Neuronal stem cell (in vitro differentiated cells): ENCODE measurements at places on chromosomes 5 and 9.
A peak's percentile ranks its signal among the peaks of the same experiment; 100 is the strongest.

DNA sequence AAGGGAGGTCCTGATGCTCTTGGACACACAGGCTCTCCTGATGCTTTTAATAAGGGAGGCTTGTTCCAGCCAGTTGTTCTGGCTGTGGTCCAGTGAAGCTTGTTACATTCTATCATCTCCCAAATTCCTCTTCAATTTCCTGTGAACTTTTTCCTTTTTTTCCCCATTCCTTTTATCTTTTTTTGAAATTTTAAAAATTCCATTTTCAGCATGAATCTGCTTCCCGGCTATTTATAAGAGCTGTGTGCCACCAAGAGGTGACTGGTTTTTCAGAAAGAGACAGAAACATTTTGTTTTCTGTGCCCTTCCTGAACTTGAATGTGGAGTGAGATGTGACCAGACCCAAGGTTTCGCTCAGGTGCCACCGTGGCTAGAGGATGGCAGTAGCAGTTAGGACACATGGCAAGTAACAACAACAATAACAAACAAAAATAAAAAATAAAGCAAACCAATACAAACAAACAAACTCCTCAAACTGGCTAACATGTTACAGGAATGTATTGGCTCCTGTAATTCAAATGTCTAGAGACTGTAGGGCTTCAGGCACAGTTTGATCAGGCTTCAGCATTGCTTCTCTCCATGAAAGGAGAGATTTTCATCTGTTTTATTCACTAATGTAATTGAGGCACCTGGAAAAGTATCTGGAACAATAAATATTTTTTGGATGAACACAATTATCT lies 121.1 kb downstream of the BOD1 start:
- no peak for DNase-seq

DNA sequence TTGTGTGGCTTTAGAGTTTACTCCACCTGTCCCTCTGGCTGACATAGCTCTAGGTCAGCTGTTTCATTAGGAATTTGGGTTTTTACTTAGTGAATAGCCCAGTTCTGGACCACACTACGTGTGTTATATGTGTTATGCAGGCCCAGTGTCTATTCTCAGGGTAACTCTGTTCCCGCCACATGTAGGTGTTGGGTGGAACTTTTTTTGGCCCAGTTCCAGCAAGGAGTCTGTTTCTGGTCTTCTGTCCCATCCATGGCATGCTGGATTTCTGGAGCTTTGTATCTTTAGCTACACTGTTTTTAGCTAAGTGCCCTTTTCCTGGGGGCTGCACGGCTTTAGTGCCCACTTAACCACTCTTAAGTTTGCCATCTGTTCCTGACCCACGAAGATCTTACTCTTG lies 15.5 kb downstream of the RMI1 start:
- no peak for DNase-seq

DNA sequence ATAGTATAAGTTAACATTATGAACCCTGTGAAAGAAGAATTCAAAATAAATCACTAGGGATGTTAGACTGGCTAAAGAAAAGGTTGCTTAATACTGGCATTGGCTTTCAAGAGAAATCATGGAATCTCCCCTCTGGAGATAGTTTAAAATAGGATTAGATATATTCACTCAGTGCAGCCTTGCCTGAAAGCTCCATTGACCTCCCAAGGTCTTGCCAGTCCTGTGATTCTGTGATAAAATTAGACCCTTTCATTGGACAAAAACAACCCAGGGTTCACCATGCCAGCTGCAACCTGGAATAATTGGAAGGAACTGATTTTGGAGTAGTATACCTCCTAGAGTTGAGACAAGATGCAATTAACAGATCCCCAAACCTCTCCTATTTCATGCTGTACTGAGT lies 588.1 kb upstream of the MEF2C start:
- no peak for DNase-seq

DNA sequence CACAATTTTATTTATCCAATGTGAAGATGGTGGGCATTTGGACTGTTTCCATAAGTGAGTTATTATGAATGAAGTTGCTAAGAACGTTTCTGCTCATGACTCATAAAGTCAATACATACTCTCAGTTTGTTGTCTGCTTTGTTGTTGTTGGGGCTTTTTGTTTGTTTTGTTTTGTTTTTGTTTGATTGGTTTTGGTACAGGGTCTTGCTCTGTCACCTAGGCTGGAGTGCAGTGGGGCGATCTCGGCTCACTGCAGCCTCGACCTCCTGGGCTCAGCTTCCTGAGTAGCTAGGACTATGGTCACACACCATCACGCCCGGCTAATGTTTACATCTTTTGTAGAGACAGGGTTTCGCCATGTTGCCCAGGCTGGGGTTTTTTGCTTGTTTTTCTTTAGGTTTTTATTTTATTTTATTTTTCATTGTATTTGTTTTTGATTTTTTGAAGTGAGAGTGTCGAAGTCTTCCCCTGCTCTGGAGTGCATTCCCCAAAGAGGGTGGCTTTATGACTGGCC lies 18.0 kb downstream of the TRIM7 start:
- no peak for DNase-seq

DNA sequence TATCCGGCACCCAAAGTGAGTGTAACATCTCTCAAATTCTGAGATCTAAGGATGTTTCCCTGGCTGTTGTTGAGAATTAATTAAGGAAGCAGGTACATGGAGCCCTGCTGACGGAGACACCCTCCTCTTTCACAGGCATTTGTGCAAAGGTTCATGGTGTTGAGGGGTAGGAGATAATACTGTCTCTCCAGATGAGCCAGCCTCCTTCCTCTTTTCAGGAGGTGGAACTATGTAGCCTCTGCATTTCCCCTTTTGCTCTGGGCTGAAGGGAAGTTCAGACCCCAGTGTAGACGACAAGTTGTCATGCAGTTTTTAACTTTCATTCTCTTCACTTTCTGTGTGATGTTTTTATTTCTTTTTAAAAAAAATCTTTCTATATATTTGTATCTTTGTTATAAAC lies 107.5 kb downstream of the GALNT10 start:
- no peak for DNase-seq

GRCh38 chr9:34072410-34072809 lies 23.7 kb upstream of the UBAP2 start:
- DNase-seq = no peak

DNA sequence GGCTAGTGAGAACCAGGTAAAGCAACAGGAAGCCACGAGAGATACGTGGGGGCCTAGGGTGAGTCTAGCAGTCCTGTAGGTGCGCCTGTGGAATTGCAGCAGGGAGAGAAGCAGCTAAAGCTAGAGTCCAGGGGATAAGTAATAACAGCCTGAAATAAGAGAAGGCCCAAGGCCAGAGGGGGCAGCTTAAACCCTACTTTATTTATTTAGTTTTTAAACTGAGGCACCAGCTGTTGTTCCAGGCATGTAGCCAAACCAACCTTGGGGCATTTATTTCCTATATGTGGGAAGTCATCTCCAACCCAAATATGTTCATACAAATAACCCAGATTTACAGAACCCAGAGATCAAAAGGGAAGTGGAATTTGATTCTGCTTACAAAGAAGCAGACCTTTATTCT lies 93.5 kb downstream of the GLDC start:
- no peak for DNase-seq

DNA sequence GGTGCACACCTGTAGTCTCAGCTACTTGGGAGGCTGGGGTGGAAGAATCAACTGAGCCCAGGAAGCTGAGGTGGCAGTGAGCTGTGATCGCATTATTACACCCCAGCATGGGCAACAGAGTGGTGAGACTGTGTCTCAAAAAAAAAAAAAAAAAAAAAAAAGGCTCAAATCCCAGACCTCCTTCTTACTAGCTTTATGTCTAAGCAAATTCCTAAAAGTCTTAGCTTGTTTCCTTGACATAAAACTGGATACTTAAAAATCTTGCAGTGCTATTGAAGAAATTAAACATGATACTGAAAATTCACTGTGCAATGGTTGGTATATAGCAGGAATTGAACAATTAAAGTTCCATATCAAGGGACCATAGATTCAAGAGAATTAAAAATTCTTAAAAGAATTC lies 45.0 kb downstream of the PCDHGC5 start:
- no peak for DNase-seq

DNA sequence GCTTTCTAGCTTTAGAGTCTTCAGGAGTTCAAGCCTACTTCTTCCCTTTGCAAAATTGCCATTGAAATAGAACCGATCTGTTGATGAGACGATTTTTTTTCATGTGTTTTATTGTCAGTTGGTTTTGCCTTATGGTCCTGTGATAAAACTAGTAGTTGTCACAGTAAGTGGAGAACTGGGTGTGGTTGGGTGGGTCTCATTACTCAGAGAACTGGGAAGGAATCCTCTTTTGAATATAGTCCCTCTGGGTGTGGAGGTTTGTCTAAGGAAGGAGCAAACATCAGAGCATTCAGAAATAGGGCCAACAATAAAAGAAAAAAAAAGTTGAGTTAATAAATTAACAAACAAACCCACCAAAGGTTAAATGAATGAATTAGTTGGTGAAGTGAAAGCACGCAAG lies 69.0 kb downstream of the ALDH1A1 start:
- no peak for DNase-seq

- DNase-seq = no peak
Observed at GRCh38 chr5:164748861-164749260, 1243.4 kb downstream of the MAT2B start.

DNA sequence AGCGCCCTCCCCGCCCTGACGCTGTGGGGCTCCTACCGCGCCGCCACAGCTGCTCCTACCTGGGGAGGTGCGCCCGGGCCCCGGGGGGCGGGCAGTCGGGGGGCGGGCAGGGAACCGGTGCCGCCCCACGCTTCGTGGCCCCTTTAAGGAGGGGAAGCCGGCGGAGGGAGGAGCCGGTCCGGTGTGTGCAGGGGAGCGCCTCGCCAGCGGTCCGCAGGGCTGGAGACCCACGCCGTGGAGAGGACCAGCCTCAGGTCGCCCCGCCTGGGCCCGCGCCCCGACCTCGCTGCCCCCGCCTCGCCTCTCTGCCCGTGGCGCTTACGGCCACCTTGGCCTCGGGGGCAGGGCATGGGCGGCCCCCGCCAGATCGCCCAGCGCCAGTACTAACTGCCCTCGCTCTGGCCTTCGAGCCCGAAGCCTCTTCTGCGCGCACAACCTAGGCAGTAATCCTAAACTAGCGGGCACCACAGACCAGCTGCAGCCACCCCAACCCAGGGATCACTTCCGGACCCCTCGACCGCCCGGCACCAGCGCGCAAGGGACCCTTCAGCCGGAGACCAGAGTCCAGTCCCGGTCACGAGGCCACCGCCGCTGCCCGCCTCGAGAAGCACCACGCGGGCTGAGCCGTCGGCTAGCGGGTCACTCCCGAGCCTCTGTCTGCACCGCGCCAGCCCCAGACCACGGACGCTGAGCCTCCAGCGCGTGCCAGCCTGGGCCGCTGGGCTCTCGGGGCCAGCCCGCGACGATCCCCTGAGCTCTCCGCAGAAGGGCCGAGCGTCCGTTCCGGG lies at the start of gene FOXE1:
Gene FOXE1 (plus strand): TSS at position 171 of the 788 bp plus-strand sequence. CDS start 689 bp downstream, outside the sequence.
- peak; percentile 14 for DNase-seq

GRCh38 chr9:35407846-35408245 lies 82.1 kb upstream of the RUSC2 start:
- no peak for DNase-seq

DNA sequence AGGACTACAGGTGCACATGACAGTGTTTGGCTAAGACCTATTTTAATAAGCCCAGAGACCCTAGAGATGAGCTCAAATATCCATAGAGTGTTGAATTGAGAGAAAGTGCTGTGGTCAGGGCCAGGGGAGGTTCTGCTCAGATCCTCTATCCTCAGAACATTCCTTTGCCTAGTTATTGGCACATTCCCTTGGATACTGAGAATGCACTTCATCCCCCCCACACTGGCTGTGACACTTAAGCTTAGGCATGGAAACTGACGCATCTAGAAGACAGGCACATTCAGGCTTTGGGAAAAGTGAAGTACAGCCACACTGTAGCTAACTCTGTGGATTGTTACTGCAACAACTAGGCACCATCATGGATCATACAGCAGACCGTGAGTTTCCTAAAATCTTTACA lies 27.1 kb upstream of the RASGRF2 start:
- DNase-seq = no peak

DNA sequence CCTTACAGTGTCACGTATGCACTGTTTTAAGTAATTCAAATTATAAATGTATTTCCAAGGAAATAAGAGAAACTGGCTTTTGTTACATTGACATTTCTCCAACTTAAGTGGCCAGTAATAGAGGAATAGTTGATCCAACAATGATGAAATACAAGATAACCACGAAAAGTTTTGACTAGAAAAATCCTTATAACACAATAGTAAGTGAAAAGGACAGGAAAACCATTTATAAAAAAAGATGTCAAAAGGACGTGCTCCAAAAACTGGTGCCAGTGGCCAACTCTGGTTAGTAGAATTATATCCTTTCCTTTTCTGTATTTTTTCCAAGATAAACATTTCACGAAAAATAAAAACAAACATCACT lies 210.9 kb downstream of the GAPVD1 start:
- DNase-seq = no peak

GRCh38 chr9:107188376-107188775 lies 94.7 kb upstream of the RAD23B start:
- DNase-seq = no peak

- DNase-seq = no peak
Observed at GRCh38 chr5:80277191-80277590, 21.3 kb upstream of the SERINC5 start.

DNA sequence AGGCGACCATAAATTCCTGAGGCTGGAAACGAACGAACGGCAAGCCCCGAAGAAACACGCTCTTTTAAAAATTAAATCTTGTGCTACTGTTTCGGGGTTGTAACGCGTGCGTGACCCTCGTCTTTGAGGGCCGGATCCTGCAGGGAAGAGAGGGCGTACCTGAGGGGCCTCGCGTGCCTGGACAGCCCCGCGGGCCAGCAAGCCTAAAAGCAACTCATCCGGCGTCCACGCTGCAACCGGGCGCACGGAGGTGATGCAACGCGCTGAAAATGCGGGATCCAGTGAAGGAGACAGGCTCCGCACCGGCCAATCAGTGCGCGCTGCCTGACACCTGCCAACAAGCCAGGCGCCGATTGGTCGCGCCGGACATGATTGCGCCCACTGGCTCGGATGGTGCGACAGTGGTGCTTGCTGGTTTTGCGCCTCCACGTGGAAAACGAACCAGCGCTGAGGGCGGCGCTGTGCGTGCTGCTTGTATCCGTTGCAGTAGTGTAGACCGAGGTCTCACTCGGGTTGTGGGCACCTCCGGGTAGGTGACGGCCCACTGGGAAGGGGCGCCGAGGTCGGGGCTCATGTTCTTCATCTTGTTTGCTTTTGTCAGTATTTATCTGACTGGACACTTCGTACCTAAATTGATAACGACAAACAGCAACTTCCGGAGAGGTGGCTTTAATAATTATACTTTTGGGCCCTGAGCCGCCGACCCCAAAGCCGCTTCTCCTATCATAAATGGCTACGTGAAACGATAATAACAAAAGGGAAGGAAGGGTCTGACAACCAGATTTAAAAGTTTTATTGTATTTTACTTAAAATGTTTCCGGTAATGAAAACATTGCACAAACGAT lies at the start of gene IARS1:
Gene IARS1 (minus strand): TSS at position 246 of the 845 bp plus-strand sequence. CDS start 4,278 bp downstream, outside the sequence.
- DNase-seq = peak; percentile 98

- DNase-seq = no peak
Observed at GRCh38 chr5:142080248-142080647, 28.3 kb upstream of the NDFIP1 start.

GRCh38 chr5:98614341-98614740 lies 159.1 kb upstream of the RGMB start:
- DNase-seq = no peak

- no peak for DNase-seq
Observed at GRCh38 chr9:21682981-21683380, 119.5 kb upstream of the MTAP start.

- no peak for DNase-seq
Observed at GRCh38 chr9:126125992-126126409, 200.6 kb upstream of the MVB12B start.
